Activated B cell treated with CpG ODN at 0.5 μM for 24 hours (primary cell): ENCODE measurements at places on chromosomes 13 and 19. TPM values are rescaled to one million over a fixed set of nuclear protein-coding genes. Genes with fewer than 3 reads are reported as not detected.

DNA sequence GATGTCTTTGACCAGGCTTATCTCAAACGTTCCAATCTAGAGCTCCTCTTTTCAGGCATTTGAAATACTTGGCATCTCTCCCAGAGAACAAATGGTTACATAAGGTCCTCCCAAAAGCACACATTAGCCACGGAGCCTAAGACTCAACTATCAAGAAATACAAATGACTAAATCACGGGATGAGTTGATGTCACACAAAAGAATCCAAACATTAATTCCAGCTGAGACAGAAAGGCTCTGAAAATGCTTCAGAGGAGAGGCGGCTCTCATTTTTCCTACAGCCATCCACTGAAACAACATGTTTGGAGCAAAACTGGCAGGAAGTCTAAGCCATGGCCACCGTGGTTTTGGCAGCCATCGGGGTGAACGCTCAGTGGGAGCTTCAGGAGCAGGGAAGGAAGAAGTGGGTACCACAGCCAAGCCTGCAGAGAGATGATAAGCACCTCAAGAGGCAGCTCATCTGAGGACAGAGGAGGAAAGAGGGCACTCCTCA, 122.5 kb downstream of the STK24 start:
- no peak for DNase-seq

The C1QTNF9 gene
- total RNA-seq = not detected in 2 replicates

The GSX1 gene
- not detected in 2 replicates for total RNA-seq

The CYP4F2 gene
- total RNA-seq = not detected in 2 replicates

GRCh38 chr19:447816-448560, 12.8 kb downstream of the SHC2 start:
- DNase-seq = no peak

GRCh38 chr13:29195456-29195855, 375.3 kb downstream of the MTUS2 start:
- no peak for DNase-seq

The SLC44A2 gene
- total RNA-seq = 195 and 213 TPM in 2 replicates

GRCh38 chr13:51328488-51328887, 11.0 kb upstream of the SERPINE3 start:
- no peak for DNase-seq

The TBXA2R gene
- 0.39 and 0.47 TPM in 2 replicates for total RNA-seq

DNA sequence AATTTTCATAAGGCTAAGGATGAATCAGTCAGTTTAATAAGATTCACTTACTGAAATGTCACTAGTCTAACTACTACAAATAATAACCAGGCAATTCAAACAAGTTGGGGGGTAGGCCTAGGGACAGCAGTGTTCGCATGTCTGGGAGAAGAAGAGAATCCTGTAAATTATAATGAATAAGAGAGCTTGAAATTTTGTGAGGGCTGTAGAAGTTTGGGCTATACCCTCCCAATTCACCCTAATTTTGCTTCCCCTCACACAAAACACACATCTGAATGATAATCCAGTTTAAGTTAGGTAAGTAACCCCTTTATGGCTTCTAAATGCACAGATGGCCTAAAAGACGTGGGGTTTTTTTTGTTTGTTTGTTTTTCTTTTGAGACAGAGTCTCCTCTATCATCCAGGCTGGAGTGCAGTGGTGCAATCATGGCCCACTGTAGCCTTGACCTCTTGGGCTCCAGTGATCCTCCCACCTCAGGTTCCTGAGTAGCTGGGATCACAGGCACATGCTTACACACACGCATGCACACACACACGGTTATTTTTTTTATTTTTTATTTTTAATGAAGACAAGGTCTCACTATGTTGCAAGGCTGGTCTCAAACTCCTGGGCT, 69.9 kb downstream of the TBC1D4 start:
- DNase-seq = no peak

DNA sequence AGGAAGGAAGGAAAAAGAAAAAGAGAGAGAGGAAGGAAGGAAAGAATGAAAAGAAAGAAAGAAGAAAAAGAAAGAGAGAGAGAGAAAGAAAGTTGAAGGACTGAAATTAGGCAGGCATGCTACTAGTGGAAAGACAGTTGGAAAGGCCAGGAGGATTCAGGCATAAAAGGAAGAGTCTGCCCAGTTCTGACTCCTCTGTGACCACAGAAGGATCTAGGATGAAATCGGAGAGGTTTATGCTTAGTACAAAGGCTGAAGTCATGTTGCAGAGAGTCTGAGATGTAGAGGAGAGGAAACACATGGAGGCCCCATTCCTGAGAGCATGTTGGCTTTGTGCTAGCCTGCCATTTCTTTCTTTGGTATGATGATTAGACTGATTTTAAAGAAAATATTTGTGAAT, 246.5 kb upstream of the ARGLU1 start:
- DNase-seq = no peak

DNA sequence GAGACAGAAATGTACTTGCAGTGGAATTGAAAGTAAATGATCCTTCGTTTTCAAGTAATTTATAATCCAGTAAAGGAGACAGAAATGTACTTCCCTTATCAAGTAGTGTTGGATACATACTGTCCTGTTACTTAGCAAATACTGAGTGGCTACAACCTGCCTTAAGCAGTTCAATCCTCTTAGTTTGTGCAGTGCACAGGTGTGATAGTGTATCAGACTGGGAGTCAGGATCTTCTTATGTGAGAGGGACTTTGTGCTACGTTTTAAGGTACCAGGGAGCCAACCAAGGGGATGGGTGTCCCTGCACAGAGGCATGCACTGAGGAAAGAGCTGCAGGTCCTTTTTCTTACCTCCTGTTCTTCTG, 111.1 kb downstream of the DNAJC3 start:
- DNase-seq = no peak

GRCh38 chr19:3186891-3187661, 1.3 kb downstream of the NCLN start:
- DNase-seq = no peak

The ZMYM2 gene
- 64.8 and 75.2 TPM in 2 replicates for total RNA-seq

The MED29 gene
- total RNA-seq = 38.0 and 39.0 TPM in 2 replicates

- no peak for DNase-seq
Measured at GRCh38 chr13:107864543-107865317, 350.6 kb downstream of the LIG4 start.

- DNase-seq = no peak
Measured at GRCh38 chr13:30406779-30407416, 15.4 kb upstream of the UBE2L5 start.

The METTL21C gene
- not detected in 2 replicates for total RNA-seq

The ZNF135 gene
- total RNA-seq = 5.8 and 7.5 TPM in 2 replicates

The ZNF836 gene
- total RNA-seq = 27.4 and 28.0 TPM in 2 replicates

The TPGS1 gene
- 20.3 and 23.8 TPM in 2 replicates for total RNA-seq

The NCR1 gene
- total RNA-seq = not detected in 2 replicates

- DNase-seq = no peak
Measured at GRCh38 chr13:94703721-94704314, 8.5 kb downstream of the SOX21 start.

GRCh38 chr13:37069597-37070103, 10.2 kb upstream of the SUPT20H start:
- no peak for DNase-seq

DNA sequence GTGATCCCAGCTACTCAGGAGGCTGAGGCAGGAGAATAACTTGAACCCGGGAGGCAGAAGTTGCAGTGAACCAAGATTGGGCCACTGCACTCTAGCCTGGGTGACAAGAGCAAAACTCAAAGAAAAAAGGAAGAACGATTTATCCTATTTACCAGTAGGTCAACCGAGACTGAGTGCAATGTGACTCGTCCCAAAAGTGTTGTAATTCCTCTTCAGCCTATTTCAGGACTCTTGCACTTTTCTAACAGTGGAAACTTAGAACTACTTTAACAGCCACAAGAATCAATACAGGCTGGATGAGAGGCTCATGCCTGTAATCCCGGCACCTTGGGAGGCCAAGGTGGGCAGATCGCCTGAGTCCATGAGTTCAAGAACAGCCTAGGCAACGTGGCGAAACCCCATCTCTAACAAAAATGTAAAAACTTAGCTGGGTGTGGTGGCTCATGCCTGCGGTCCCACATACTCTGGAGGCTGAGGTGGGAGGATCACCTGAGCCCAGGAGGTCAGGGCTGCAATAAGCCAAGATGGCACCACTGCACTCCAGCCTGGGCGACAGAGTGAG, 4.3 kb upstream of the NR1H2 start:
- no peak for DNase-seq

The VSTM1 gene
- total RNA-seq = not detected in 2 replicates

GRCh38 chr13:23433171-23434153, at the start of gene SACS:
Gene SACS, minus strand, starts transcription at chr13:23433702. Its CDS starts 22,463 bp downstream, at chr13:23411239.
- DNase-seq = no peak

DNA sequence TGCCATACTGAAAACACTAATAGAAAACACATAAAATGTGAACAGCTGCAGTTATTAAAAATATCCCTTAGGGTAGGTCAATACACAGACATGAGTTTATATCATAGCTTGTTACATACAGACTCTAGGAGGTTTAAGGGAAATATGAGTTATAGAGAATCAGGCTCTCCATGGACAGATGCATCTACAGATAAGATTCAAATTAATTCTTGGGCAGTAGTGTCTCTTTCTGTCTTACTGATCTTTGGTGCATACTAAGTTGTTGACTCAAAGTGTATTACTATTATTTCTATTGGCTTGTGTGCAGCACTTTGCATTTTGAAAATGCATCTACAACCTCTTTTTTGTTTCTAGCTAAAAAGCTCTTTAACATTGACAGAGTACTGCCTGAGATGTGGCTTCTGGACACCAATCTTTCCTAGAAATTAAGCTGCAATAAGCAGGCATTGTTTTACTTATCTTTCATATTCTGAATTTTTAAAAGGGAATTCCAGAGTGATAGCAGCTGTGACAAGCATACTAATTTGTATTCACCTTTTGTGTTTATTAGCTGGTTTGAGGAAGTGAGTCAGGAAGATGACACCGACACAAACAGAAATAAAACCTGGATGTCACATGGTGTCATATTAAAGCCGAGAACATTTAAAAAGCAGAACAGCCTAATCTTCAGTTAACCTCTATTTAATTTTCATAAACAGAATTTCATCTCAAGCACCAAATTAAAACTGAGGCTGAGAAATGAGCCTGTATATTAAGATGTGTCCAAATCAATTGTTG, 399.0 kb downstream of the PCDH9 start:
- DNase-seq = no peak

GRCh38 chr19:33302175-33302973, at the start of gene CEBPA:
Gene CEBPA, minus strand, starts transcription at chr19:33302534. Its CDS starts 120 bp downstream, at chr19:33302414.
- DNase-seq = peak; percentile 70

The IL12RB1 gene
- 19.9 and 20.9 TPM in 2 replicates for total RNA-seq

The DMPK gene
- 34.3 and 39.0 TPM in 2 replicates for total RNA-seq

GRCh38 chr19:5873617-5874199, 3.4 kb upstream of the FUT5 start:
- no peak for DNase-seq

DNA sequence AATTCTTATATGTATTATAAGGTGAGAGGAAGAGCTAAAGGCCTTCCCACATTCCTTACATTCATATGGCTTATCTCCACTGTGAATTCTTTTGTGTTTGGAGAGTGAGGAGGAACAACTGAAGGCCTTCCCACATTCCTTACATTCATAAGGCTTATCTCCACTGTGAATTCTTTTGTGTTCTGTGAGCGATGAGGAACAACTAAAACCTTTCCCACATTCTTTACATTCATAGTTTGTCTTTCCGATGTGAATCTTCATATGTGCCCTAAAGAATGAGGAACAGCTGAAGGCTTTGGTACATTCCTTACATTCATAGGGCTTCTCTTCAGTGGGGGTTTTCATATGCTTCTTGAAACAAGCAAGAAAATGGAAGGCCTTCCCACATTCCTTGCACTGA, 13.3 kb downstream of the ZNF699 start:
- DNase-seq = no peak

DNA sequence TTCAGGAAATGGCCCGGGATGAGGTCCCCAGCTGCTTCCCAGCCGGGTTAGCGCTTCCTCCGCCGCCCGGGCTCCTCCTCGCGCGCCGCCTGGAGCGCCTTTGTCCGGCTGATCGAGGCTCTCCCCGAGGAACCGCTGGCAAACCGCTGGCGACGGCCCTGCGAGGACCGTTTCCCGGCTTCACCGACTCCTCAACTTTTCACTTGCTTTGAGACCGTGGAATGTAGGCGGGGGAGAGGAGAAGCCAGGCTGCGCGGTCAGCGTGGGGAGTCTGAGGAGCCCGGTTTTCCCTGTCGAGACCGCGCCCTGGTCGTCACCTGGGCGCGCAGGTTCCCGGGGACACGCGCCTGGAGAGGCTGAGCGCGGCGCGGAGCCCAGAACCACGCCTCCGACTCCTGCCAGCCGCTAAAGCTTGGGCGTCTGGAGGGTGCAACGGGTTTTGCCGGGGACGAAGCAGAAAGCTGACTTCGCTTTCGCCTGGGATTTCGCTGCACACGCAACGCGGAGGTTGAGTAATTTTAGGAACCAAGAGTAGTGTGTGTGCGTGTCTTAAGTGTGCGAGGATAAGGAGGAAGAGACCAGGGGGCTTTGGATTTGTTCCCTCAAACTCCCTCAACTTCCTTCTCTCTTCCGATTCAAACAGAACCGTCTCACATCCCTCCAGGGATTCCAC, 7.3 kb upstream of the DGKH start:
- DNase-seq = peak; percentile 35

The U2AF1L4 gene
- total RNA-seq = 41.0 and 46.1 TPM in 2 replicates

- no peak for DNase-seq
Measured at GRCh38 chr19:15871570-15871969, 26.3 kb downstream of the CYP4F2 start.

DNA sequence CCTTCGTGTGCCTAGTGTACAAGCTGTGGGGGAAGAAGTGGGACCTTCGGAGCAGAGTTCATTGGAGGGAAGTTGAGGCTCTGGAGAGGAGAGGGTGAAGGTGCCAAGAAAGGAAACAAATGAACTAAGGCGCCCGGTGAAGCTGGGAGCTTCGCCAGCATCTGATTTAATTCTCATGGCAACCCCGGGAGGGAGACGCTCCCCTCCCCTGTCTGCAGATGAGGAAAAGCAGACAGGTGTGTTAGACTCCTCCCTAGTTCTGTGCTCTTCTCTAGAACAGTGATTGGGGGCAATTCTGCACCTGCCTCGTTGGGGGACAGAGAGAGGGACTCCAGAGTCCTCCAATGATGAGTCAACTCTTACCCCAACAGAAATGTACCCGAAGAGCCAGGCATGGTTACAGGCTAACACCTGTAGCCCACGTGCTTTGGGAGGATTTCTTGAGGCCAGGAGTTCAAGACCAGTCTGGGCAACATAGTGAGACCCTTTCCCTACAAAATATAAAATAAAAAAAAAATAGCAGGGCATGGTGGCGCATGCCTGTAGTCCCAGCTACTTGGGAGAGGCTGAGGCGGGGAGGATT, 4.2 kb downstream of the SSC5D start:
- DNase-seq = no peak
